ENCODE measurements at places on chromosomes 16 and 17.

DNA sequence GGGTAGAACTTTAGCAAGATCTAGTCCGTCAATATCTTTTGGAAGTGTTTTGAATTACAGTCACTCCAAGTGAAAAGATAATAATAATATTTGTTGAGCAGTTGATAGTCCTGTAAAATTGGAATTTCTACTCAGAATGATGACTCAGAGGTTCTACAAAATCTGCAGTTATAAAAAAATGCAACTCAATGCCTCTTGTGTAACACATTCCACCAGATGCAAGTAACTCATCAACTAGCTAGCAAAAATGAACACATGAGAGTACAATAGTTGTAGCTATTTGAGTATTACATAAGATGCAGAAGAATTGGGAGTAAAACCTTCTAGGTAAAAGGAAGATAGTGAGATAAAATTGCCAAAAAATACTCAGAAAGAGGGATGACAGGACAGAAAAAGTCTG is 177.2 kb downstream of the CDH8 start:
- DNase-seq: peak; percentile 1

GRCh38 chr16:30115238-30115637 is 1.9 kb upstream of the GDPD3 start:
- no peak for DNase-seq

DNA sequence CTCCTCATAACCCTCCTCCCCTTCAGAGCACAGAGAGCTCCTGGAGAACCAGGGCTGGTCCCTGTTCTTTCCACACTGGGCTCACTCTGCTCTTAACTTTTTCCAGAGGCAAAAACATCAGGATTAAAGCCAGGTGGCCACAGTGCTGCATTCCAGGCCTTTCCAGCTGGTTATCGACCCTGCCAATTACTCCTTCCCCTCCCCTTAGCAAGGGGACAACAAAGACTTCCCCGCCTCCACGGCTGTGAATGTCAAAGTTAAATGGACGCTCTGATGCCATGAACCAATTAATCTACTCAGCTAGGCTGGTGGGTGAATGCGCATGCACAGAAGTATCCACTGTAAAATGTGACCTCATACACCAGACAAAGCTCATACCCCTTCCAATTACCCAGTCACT is 23.1 kb downstream of the ACLY start:
- DNase-seq: no peak

DNA sequence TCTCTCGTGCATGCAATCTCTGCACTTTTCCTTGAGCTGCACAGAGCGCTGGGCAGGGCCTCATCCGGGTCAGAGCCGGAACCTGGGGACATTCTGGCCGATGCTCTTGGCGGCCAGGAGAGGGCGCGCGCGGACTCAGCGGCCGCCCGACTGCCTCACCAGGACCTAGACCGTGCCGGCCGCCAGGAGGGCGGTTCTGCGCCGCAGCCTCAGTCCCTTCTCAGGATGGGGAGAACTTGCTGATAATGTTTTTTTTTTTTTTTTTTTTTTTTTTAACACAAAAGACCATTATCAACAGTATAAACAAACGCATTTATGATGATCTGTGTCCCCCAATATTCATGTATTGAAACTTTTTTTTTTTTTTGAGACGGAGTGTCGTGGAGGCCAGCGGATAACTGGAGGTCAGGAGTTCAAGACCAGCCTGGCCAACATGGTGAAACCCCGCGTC is 8.1 kb upstream of the FLYWCH2 start:
- peak; percentile 78 for DNase-seq

GRCh38 chr16:47873434-47873833 is 282.4 kb downstream of the ABCC12 start:
- no peak for DNase-seq

- no peak for DNase-seq
Observed at GRCh38 chr16:70548936-70549335, 25.3 kb downstream of the SF3B3 start.

DNA sequence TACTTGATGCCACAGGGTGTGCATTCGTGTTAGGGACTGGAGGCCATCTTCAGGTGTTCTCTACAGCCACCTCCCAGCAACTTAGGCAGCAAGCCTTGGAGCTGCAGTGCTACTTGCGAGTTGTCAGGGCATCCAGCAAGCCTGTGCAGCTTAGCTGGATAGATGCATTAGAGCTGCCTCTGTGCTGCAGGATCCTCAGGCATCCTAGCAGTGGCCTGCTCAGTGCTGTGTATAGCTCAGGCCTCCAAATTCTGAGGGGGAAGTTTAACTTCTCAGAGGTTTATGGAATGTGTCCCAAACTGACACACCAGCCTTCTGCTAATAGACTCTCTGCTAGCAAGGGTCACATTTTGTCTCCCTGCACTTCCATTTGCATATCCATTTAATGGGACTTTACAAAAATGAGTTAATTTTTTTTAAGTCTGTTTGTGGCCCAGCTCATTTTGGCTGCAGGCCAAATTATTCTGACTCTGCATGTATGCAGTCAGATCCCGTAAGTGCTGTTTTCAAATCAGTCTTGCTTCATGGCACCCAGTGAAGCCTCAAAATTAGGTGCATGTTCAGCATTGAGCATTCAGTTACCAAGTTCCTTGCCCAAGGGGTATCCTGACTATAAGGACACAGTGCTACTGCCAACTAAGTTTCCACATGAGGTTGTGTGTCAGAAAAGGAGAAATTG is 6.8 kb downstream of the GABARAPL2 start:
- no peak for DNase-seq

- no peak for DNase-seq
Observed at GRCh38 chr17:68566442-68566738, 34.8 kb downstream of the FAM20A start.

DNA sequence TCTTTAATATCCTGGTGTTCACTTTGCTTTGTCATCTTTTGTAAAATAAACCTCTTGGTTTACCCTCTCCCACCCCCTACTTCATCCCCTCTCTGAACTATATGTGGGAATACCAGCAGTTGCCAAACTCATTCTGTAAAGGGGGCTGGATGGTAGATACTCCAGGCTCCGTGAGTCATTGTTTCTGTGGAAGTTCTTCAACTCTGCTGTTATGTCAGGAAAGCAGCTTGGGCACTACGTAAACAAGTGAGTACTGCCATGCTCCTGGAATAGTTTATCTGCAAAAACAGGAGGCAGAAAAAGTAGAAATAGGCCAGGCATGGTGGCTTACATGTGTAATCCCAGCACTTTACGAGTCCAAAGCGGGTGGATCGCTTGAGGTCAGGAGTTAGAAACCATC is 17.6 kb downstream of the MVP start:
- no peak for DNase-seq

GRCh38 chr17:49574945-49575678 is 559 bp upstream of the NXPH3 start:
- no peak for DNase-seq

DNA sequence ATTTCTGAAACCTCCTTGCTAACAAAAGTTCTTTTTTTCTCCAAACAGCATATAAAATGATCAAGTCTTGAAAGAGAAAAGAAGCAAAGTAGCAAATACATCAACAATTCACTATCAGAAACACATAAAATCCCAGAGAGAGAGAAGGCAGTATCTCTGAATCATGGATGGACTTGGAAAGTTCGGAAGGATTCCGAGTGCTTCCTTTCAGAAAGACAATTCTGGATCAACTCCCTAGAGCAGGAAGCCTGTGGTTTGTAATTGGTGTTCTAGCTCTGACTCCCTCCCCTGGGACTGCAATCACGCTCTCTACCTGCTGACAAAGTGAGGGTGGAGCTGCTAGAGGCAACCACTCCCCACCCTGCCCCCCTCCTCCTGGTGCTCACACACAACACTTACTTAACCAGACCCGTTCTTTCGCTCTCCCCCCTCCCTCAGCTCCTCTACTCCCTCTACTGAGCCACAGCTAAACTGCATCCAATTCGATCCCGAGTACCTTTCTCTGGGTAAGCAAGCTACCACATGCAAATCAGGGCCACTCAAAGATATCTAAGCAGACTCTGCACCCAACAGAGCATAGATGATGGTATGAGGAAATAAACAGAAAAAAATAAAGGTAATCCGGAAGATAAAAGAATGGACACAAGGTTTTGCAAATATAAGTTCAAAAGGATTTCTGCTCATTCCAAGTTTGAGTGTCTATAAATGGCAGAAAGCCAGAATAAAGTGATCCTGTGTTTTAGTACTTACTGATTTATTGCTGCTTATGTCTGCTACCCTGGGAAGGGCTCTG is at the start of gene RNF43:
Gene RNF43, minus strand, starts transcription at position 235 of the 793 bp plus-strand sequence. CDS start 1,957 bp downstream, outside the sequence.
- DNase-seq: peak; percentile 87

- peak; percentile 84 for DNase-seq
Observed at GRCh38 chr17:83079352-83079747, at the start of gene METRNL. Gene METRNL (plus strand): TSS chr17:83079609. CDS start chr17:83079816, 207 bp downstream.

DNA sequence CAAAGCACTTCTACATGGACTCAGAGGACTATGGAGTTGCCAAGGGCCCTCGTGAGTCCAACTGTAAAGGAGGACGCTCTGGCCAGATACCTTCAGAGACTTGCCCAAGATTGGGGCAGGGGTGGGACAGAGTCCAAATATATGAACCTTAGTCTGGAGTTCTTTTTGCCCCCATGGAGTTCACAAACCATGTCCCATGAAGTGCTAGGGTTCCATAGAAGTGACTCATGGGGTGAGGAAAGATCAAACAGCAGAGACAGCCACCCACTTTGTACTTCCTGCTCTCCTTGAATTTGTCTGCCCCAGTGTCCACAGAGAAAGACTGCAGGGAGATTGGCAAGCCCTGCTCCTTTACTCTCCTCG is 29.0 kb downstream of the SRL start:
- peak; percentile 62 for DNase-seq

GRCh38 chr17:61426482-61427304 is 25.5 kb upstream of the TBX4 start:
- peak; percentile 94 for DNase-seq

DNA sequence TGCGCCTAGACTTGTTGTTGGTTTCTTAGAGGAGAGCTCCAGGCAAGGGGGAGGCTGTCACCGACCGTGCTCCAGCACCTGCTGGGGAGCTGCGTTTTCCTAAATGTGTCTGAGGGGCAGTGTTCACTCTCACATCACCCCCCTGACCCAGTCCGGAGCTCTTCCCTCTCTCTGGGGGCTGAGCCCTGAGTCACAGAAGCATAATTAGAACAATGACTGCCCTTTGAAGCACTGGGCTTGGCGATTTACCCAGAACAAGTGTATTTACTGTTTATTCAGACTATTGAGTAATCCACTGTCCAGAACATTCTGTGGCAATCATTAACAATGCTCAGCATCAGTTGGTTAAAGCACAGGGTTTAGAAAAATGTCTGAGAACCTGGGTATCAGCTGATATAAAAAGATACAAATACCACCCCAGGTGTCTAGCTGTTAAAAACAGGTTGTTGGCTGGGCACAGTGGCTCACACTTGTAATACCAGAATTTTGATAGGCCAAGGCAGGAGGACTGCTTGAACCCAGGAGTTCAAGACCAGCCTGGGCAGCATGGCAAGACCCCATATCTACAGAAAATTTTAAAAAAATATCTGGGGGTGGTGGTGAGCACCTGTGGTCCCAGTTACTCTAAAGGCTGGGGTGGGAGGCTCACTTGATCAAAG is 8.1 kb downstream of the CES4A start:
- peak; percentile 47 for DNase-seq

DNA sequence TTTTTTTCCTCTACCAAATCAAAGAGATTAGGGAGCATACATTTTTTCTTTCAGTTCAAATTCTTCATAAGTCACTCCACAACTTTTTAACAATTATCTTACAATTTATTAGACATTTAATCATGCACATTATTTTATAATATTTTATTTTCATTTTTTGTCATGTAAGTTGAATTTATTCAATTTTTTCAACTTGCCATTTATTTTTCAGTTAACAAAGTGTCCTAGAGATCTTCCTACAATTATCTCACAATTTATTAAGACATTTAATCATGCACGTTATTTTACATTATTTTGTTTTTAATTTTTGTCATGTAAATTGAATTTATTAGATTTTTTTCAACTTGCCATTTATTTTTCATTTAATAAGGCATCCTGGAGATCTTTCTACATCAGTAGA is 16.2 kb downstream of the CACNG3 start:
- DNase-seq: no peak

DNA sequence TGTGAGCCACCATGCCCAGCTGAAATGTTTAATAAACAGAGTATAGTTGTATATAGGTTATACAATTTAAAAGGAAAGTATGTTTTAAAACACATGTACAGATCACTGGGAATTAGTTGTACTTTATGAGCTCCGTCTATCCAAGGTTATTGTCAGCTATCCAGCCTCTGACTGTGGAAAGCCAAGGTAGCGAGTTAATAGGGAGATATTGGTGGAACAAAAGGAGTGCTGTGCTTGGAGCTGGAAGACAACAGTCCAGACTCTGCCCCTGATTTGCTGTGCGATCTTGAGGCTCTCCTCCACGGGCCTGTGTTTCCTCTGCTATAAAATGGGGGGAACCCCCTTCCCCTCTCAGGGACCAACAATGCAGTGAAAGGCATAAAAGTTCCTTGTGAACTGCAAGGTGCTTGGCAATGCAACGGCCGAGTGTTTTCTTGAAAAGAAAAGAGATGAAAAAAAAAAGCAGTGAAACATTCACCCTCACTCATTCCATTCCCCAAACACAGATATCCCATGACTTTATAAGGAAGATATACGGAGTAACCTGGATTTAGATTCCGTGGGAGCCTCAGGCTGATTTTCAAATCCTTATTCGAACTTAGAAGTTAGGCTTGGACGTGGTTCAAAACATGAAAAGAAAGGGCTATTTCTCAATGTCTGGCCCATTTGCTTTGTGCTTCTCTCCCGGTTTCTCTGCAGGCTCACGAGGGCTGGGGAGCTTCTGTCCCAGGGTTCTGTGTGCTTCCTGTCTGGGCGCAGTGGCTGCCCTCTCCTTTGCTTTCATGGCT is 34.1 kb downstream of the CUEDC1 start:
- DNase-seq: no peak

GRCh38 chr16:13569986-13570385 is 350.0 kb upstream of the ERCC4 start:
- no peak for DNase-seq

GRCh38 chr17:15444805-15445204 is 22.6 kb downstream of the CDRT4 start:
- DNase-seq: peak; percentile 72

DNA sequence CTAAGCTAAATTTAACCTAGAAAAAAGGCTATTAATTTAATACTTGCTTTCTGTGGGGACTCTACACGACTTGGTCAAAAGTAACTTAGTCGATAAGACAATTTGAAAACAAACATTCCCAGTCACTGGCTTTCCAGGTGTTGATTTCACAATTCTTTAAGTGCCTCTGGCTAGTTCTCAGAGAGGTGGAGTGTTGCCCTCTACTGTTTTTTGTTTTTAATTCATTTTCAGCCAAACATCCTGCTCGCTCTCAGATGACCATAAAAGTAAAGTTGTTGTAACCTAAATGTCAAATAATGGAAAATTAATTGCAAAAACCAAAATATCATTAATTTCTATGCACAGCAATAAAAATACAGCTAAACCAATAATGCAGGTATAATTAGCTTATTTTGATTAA is 107.1 kb downstream of the MYO1D start:
- peak; percentile 15 for DNase-seq

- no peak for DNase-seq
Observed at GRCh38 chr17:72034000-72034399, 86.8 kb upstream of the SOX9 start.

DNA sequence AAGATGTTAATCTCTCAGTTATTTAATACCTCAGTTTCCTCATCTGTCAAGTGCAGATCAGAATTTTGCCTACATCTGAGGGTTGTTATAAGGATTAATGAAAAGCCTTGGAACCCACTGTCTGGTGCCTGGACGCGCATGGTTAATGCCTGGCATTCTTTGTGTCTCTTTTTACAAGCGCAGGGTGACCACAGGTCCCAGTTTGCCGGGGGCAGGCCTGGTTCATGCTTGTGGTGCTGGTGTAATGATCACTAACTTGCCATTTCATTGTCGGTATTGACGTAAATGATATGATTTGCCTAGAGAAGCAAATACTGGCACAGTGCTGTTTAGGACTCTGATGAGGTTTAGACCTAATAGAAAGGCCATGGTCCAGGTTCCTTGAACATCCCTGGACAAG is 23.1 kb downstream of the MRC2 start:
- no peak for DNase-seq

Measured in ELR (cell line).